GM04503 (cell line): ENCODE measurements at places on chromosomes 12 and 14.
A peak's percentile ranks its signal among the peaks of the same experiment; 100 is the strongest.

- no peak for DNase-seq
Observed at GRCh38 chr12:65634061-65634460, 190.2 kb upstream of the HMGA2 start.

DNA sequence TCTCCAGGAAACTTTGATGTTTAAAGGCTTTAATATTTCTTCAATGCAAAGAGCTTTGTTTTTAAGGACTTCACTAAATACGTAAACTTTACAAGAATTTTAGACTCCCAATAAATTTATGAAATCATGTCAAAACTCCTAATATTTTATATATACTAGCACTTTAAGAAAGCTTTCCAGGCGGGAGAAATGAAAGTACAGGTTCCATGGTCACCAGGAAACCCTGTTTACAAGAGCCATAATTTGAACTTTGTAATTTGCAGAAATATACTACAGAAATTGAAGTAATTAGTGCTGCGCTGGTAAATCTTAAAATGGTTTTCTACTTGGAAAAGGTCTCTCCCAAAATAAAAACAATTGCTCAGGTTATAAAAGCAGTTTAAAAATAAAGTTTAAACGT lies 8.8 kb downstream of the CCDC92 start:
- no peak for DNase-seq

GRCh38 chr12:113138826-113139225 lies 3.3 kb upstream of the RASAL1 start:
- DNase-seq: no peak

DNA sequence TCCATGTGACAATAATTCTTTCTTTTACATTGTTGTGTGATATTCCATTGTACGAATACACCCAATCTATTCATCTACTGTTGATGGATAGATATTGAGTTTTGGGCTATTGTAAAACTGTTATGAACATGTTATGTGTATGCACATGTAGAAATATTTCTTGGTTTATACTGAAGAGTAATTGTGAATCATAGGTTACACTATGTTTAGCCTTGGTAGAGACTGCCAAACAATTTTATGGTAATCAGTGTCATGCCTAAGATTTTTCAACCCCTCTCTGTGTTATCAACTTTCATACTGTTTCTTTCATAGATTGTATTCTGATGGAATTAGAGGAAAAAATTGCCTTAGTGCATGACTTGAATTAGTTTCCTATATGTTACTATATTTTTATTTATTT lies 39.5 kb downstream of the FRMD6 start:
- DNase-seq: no peak

- no peak for DNase-seq
Observed at GRCh38 chr12:129378496-129378895, 525.2 kb downstream of the GLT1D1 start.

DNA sequence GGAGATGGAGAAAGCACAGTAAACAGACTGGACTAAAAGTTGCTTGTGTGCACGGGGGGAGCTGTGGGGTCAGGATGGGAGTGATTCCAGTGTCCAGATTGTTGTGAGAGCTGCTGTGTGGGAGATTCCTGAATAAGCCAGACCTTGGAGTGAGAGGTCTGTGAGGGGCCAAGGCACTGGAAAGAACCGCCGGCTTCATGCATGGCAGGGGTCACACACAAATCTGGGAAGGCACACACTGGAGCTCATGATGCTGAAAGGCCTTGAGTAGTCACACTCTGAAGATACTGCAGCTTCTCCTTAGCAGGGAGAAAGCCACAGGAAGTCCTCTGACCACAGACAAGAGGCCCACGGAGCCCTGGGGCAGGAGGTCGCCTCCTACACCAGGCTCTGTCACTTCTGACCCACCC lies 23.1 kb downstream of the ADCY6 start:
- no peak for DNase-seq

DNA sequence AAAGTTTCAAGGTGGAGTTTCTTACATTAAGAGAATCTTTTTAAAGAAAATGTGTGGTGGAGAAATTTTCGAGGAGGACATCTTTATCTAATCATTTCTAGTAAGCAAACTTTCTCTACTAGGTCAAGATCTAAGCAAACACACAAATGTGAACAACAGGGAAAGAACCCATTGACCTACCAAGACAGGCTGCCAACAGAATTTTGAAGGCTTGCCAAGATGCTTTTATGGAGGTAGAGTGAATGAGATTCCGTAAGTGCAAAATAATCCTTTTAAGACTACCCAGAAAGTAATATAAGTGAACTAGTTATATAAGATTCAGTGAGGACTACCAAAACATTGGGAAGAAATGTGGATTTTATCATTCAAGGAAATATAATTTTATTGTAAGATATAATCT lies 357.1 kb upstream of the PDE3A start:
- no peak for DNase-seq

DNA sequence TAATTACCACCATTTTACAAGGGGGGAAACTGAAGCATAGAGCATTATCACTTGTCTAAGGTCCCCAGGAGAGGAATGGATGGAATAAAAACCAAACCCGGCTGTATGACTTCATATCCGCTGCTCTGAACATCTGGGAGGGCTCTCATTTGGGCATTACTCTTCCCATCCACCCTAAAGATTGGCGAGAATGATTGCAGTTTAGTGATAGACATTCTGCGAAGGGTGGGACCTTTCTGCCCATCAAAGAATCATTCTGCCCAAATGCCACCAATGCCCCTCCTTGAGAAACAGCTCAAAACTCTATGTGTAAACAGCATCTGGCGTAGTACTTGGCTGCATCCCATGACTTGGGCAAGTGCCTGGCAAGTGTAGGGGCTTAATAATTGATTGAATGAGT lies 11.6 kb downstream of the CHST11 start:
- no peak for DNase-seq

- DNase-seq: no peak
Observed at GRCh38 chr14:81289516-81289915, 68.8 kb upstream of the GTF2A1 start.

- DNase-seq: no peak
Observed at GRCh38 chr12:111274777-111275176, 94.1 kb downstream of the PHETA1 start.

GRCh38 chr12:74619084-74619483 lies 81.4 kb downstream of the ATXN7L3B start:
- no peak for DNase-seq

GRCh38 chr14:104141621-104142091 lies 3.3 kb downstream of the KIF26A start:
- DNase-seq: no peak

DNA sequence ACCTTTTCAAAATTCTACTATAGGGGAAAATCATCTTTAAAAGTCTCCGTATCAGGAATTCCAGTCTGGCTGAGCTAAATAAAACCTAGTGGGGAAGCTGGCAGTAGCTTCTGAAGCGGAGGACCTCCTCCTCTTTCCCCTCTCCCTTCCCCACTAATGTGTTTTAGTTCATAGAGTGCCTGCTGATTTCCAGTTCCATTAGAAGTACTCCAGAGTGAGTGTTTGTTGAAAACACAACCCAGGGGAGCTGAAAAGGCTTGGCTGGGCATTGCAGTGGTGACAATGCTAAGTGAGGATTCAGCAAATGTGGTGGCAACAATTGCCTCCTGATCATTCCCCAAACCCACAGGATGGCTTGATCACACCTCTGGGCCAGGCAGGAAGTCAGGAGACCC lies 144.2 kb upstream of the FRMD6 start:
- DNase-seq: no peak

DNA sequence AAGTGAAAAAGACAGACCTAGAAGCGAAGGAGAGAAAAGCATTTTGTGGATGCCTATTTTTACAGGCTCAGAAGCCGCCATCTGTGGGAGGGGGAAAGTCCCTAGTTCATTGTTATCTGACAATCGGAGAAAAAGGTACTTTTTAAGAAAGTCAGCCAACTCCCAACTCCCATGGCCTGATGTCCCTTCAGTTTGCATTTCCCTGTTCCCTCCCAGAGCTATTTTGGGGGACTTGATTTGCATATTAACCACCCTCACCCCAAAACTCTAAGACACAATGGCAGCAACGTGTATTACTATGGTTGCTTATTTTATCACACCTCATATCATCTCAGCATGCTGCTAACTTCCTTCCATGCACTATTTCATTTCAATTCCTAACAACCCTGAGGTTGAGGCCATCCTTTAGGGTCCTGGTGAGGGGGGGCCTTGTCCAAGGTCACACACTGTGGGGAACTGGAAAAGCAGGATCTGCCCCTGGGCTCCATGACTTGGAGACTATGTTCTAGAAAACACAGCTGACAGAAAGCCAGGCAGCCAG lies 18.7 kb downstream of the HVCN1 start:
- DNase-seq: no peak

- DNase-seq: no peak
Observed at GRCh38 chr12:124776125-124776513, 87.5 kb downstream of the SCARB1 start.

DNA sequence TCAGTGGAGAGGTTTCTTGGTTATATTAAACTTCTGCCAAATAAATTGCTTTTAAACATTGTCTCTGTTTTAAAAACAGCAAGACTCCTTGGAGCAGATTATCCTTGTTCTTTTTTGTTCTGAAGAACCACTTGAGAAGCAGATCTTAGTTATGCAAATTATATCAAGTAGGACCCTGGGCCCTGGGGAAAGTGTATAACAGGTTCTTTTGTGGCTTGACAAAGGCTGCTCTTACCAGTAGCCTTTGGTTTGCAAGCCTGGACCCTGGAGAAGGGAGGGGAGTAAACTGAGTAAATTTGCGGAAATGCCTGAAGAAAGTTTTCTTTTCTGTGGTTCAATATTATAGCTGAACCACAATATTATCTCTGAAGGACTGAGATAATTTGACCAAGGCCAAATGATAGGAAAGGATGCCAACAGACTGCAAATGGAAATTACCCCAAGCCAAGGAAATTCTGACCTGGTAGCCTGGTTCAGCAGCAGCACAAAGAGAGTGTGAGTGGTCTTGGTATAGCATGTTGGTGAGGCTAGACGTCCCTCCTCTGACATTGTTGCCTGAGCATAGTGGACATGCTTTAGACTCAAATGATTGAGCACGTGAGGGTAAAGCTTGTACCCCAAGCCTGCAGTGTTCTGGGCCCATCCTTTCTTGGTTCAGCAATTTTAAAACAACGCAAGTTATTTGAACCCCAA lies 30.4 kb upstream of the SIX1 start:
- no peak for DNase-seq

DNA sequence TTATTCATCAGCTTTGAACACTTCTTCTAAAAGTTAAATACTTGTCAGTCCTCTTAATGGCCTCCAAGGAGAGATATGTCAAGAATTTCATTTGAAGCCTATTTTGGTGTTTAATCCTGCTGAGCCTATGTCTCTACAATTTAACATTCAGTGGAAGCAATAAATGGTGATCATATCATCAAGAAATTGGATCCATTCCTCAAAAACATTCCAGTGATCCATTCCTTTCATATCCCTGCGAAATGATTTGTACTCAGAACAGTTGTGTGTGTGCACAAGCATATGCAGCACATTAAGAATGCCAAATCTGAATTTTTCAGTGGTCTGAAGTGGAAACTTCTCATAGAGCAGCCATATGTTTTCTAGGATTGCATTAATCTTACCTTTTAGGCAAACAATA lies 373.7 kb upstream of the SYT1 start:
- peak; percentile 64 for DNase-seq

- DNase-seq: no peak
Observed at GRCh38 chr12:91773749-91774429, 371.8 kb downstream of the BTG1 start.

- DNase-seq: no peak
Observed at GRCh38 chr14:24887623-24888304, 162.2 kb downstream of the STXBP6 start.

DNA sequence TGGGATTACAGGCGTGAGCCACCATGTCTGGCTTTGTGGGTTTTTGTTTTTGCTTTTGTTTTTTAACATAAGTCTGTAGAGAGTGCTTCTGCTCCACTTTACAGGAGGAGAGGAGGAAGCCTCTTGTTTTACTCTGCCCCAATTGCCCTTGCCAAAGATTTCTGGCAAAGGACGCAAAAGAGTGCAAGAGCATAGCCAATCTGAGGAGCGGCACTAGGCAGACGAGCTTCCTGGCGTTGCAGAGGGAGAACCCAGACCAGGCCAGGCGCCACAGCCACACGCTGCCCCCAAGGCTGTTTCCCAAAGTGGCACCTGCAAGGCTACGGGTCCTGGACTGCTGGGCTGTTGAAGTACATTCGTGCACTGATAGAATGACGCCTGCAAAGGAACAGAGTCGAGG lies 96.2 kb downstream of the BBS10 start:
- no peak for DNase-seq

GRCh38 chr14:80095623-80096022 lies 115.7 kb downstream of the DIO2 start:
- peak; percentile 18 for DNase-seq

- no peak for DNase-seq
Observed at GRCh38 chr12:53624458-53624857, 1.7 kb downstream of the ATF7 start.

GRCh38 chr14:37061697-37062096 lies 110.7 kb downstream of the SLC25A21 start:
- DNase-seq: no peak

DNA sequence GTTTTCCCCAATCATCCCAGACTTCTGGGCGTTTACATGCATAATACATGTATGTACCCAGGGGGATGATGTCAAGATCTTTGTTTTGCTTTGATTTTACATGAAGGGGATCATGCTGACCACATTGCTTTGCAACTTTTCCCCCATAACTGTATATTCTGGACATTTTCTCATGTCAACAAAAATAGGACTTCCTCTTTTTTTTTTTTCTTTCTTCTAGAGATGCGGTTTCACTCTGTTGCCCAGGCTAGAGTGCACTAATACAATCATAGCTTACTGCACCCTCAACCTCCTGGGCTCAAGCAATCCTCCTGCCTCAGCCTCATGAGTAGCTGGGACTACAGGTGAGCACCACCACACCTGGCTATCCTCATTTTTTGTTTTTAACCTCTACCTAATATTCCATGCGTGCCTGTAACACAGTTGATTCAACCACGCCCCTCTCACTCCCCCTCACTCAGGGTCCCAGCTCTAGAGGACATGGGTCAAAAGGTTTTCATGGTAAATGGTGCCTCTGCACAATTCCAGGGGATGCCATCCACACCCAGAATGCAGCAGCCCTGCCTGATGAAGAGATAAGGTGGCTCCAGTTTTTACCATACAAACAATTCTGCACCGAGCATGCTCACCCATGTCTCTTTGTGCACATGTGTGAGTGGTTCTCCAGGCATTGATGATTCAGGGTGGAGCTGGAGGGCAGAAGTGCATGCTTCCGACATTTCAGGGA lies 32.0 kb upstream of the CIPC start:
- DNase-seq: no peak

- DNase-seq: no peak
Observed at GRCh38 chr12:108455706-108456105, 59.4 kb upstream of the FICD start.

DNA sequence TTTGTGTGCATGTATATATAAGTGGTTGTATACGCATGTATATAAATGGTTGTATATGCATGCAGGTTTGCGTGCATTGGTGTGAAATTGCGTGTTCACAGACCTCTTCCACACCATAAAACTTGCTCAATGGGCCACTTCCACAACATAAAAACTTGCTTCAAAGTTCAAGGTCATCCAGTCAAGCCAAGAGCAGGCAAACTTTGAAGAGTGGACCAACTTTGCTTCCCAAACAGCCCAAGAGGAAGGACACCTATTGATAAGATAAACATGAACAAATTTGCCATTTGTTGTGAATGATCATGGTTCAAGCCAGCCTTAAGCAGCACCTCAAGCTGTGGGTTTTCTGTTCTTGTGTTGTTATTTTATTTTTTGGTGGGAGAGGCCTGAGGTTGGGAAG lies 25.2 kb upstream of the PPP1CC start:
- no peak for DNase-seq
